ENCODE measurements at places on chromosomes 3 and 15.

DNA sequence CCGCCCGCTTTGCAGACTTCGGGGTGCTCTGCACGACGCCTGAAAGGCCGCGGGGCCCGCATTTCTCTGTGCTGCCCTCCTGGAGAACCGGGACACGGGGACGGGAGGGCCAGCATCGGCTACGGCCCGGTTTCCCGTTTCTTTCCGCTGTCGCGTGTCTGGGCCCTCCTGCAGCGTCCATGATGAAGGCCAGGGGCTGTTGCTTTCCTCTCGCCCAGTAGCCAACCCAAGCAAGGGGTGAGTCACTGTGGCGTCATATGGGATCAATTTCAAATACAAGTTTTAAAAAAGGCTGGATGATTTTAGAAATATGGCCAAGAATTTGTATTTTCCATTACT lies 435 bp downstream of the SLC35G2 start:
- no peak for DNase-seq

- no peak for DNase-seq
Observed at GRCh38 chr3:21752749-21753347, 1.8 kb upstream of the ZNF385D start.

GRCh38 chr3:39428745-39429201 lies 22.3 kb downstream of the RPSA start:
- no peak for DNase-seq

- no peak for DNase-seq
Observed at GRCh38 chr3:157204431-157204830, 44.5 kb upstream of the CCNL1 start.
